Iris pigment epithelial cell (primary cell): ENCODE measurements at places on chromosomes 2 and 18.
A peak's percentile ranks its signal among the peaks of the same experiment; 100 is the strongest.

DNA sequence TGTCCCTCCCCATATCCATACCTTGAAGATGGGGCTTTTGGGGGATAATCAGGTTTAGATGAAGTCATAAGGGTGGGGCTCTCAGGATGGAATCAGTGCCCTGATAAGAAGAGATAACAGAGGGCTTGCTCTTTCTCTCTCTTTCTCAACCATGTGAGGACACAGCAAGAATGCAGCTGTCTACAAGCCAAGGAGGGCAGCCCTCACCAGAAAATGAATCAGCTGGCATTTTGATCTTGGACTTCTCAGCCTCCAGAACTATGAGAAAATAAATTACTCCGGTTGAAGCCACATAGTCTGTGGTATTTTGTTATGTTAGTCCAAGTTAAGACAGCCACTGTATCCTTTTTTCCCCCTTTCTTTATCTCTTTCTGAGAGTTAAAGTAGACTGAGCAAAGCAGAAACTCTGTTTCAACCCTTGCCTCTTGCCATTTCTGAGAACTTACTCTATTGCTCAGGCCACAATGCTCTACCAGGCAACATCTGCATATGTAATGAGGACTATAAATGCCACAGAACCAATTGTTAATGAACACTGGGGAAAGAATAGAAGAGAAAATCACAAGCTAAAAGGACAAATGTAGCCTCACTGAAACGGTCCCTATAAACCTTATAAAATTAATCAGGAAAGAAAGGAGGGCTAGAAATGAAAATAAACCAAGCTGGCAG, 56.9 kb downstream of the SRBD1 start:
- peak; percentile 78 for DNase-seq

DNA sequence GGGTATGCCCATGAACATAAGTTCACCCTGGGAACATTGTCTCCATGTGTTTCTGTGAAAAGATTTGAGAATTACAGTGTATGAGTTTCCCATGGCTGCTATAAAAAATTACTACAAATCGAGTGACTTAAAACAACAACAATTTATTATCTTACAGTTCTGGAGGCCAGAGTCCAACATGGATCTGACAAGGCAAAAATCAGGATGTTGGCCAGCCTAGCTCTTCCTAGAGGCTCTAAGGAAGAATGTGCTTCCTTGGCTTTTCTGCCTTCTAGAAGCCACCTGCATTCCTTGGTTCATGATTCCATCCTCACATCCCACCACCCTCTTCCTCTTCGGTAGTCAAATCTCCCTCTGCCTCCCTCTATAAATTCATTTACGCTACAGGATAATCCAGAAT, 38.6 kb downstream of the FAM124B start:
- DNase-seq = no peak

DNA sequence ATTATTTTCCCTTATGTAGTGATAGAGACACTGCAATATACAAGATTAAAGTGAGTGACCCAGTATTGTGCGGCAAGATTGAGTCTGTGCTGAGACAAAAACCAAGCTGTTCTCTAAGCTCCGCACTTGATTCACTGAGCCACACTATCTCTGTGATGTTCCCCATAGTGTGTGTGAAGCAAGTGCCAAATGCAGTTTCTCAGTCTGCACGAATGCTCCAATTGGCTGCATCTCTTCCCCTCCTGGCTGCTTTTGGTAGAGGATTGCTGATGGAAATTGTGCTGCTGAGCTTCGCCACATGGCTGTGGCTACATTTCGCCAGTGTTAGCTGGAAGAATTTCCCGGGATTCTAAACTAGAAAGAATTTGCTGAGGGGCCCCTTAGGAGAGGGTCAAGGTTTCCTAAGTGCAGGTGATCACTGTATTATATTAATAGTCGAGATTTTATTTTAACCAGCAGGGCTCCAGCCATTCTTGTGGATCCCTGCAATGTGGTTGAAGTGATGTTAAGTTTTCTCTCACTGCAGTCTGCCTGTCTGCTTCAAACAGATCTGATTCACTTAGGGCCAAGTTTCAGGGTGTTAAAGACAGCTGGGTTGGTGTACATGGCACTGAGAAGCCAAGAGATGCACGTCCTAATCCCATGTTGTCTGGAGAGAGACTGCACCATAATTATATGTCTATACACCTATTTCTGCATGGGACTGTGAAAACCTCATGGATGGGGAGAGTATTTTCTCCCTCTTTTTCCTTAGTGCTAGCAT, 317.2 kb downstream of the DCC start:
- DNase-seq = no peak

- DNase-seq = no peak
Observed at GRCh38 chr2:58202404-58202803, 38.7 kb downstream of the FANCL start.

DNA sequence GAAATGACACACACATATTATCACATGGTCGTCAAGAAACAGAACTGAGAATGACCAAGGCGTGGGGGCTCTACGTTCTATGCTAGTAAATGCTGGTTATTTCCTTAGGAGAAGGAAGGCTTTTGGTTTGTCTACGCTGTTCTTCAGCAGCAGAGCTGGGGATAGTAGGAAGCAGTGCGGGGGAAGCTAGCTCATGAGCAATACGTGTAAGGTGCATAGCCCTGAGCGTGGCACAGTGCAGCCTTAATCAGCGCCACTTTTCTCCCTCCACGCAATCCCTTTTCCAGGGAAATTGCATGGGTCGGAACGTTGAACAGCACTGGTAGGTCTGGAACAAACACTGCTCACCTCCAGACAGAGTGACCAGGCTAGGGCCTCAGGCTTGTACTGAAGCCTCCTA, 199.6 kb upstream of the FBXO11 start:
- no peak for DNase-seq

GRCh38 chr2:10820562-10820961, 8.0 kb upstream of the PDIA6 start:
- DNase-seq = no peak

DNA sequence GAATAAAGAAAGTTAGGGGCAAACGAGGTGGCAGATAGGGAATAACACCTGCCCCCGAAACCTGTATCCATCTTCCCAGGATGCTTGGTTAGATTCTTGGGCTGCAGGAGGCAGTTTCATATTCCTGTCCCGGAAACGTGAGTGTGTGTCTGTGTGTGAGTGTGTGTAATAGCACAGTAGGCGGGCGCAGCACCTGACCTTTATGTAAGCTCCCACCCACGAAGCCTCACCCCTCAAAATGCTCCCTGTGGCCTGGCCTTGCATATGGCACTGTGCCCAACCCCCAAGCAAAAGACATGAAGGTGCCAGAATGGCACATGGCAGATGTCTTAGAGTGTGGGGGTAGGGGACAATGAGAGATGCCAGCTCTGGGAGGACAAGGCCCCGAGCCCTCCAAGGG, 48.9 kb downstream of the EFR3B start:
- no peak for DNase-seq

- no peak for DNase-seq
Observed at GRCh38 chr2:160301420-160301819, 101.3 kb upstream of the ITGB6 start.

- DNase-seq = no peak
Observed at GRCh38 chr2:12126318-12126717, 379.9 kb downstream of the LPIN1 start.

- peak; percentile 39 for DNase-seq
Observed at GRCh38 chr18:21897811-21898210, 157.2 kb downstream of the MIB1 start.
